CD4-positive, alpha-beta T cell treated with Interleukin-4 for 4 hours (primary cell): ENCODE measurements at places on chromosomes 6 and 20.

DNA sequence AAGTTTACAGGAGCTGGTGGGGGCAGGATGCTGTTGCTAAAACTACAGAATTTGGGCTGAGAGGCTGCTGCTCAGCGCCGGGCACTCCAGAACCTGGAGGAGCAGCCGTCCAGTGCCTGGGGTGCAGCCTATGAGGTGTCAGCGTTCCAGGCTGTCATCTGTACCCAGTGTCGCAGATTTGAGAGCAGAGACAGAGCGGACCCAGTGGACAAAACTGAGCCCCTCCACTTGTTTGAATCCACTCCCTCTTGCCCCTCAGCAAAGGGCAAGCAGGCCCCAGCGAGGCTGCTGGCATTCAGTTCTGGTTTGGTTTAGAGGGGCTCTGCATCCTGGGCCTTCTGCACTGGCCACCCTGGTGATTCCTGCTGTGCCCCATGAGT is 144.3 kb downstream of the TBC1D7 start:
- no peak for DNase-seq

DNA sequence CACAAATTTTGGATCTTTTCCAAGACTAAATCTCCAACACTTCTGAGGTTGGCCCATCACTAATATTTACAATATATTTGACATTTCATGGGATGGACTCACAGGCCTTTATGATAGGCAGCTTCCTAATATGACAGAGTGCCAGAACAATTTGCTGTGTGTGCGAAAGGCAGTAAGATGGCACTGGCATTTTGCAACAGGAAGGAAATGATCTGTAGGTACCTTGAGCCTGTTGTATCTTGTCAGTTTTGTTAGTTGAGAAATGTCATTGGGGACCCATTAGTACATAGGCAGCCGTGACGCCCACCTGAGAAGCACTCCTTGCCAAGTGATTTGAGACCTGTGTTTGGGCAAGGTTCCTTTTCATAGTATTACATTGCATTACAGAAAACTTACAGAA is 153.4 kb upstream of the HEY2 start:
- DNase-seq, result no peak

GRCh38 chr6:9543649-9544048 is 871.2 kb downstream of the TFAP2A start:
- DNase-seq, result no peak

- DNase-seq, result no peak
Observed at GRCh38 chr20:42754706-42755105, 435.0 kb downstream of the PTPRT start.

- DNase-seq, result no peak
Observed at GRCh38 chr20:39939241-39939865, 749.7 kb downstream of the MAFB start.

DNA sequence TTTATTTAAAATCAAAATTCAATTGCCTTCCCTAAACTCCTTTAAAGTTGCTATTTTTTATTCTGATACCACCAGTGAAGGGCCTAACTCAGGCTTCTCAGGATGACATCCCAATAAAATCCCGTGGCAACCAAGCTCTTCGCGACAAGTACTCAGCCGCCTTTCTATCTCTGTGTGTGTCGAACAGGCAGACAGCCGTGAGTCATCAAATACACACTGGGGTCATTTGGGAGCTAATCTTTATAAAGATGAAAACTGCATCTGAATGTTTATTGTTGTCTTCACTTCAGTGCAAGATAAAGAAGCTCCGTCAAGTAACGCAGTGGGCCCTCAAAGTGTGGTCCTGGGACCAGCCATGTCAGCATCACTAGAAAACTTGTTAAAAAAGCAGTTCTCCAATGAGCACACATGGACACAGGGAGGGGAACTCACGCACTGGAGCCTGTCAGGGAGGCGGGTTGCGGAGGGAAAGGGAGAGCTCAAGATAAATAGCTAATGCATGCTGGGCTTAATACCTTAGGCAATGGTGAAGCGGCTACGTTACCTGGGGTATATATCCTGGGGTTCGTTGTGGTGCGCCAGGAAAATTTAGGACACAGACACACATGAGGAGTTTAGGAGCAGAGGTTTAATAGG is 119.3 kb downstream of the RNF144B start:
- DNase-seq, result no peak

DNA sequence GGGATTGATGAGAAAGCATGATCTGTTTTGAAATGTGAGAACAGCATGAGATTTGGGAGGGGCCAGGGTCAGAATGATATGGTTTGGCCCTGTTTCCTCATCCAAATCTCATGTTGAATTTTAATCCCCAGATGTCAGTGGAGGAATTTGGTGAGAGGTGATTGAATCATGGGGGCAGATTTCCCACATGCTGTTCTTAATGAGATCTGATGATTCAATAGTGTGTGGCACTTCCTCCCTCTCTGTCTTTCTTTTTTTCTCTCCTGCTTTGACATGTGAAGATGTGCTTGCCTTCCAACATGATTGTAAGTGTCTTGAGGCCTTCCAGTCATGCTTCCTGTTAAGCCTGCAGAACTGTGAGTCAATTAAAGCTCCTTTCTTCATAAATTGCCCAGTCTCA is 1060.3 kb upstream of the CITED2 start:
- DNase-seq, result no peak

DNA sequence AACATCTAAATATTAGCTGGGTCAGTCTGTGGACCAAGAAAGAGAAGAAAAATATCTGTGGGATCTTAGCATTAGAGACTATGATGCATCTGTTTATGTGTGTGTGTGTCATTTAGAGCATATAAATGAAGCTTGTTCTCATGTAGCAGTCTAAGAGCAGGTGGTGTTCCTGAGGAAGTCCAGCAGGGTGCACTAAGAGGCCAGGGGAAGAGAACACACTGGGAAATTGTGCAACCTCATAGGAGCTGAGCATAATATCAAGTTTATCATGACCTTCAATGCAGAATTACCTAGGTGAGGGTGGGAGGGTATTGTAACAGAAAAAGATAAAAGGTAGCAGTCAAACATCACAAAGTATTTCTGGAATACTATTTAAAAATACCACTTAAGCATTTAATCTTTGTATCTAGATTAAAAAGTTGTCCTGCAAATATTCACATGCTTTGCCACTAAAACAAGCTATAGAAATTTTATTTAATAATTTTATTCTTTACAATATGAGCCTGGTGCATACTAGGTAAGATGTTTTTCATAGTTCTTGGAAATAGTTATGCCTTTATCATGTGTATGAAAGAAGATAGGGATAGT is 80.5 kb downstream of the SMPDL3A start:
- DNase-seq, result no peak

- DNase-seq, result peak; percentile 31
Observed at GRCh38 chr6:42963855-42964605, 3.5 kb downstream of the GNMT start.
